Motor neuron (in vitro differentiated cells): ENCODE measurements at places on chromosomes 2 and 18. TPM values are rescaled to one million over a fixed set of nuclear protein-coding genes. Genes with fewer than 3 reads are reported as not detected.

The ANAPC1 gene
- 21.4 and 29.3 TPM in 2 replicates for total RNA-seq

The RSAD2 gene
- total RNA-seq: 5.5 and 8.9 TPM in 2 replicates

The CDH20 gene
- 0.89 TPM in 1 of 2 replicates, not detected in the other for total RNA-seq

The FEV gene
- total RNA-seq: 0.35 and 0.41 TPM in 2 replicates

The NYAP2 gene
- total RNA-seq: 9.0 and 9.2 TPM in 2 replicates

The ERBB4 gene
- 9.6 and 12.7 TPM in 2 replicates for total RNA-seq

The BOLL gene
- total RNA-seq: 0.16 and 0.25 TPM in 2 replicates

The EVA1A gene
- total RNA-seq: 7.1 and 8.0 TPM in 2 replicates

The G6PC2 gene
- 0.24 and 0.34 TPM in 2 replicates for total RNA-seq

The WDR54 gene
- total RNA-seq: 48.6 and 52.2 TPM in 2 replicates

The MERTK gene
- 3.0 and 8.8 TPM in 2 replicates for total RNA-seq

The ABCG8 gene
- total RNA-seq: 0.58 and 1.7 TPM in 2 replicates

The SLC11A1 gene
- 1.0 and 1.3 TPM in 2 replicates for total RNA-seq

GRCh38 chr2:203689426-203690116 lies 16.9 kb upstream of the CD28 start:
- no peak for ATAC-seq

GRCh38 chr2:102187496-102188150 lies 800 bp downstream of the IL1RL2 start:
- peak; percentile 89 for ATAC-seq

DNA sequence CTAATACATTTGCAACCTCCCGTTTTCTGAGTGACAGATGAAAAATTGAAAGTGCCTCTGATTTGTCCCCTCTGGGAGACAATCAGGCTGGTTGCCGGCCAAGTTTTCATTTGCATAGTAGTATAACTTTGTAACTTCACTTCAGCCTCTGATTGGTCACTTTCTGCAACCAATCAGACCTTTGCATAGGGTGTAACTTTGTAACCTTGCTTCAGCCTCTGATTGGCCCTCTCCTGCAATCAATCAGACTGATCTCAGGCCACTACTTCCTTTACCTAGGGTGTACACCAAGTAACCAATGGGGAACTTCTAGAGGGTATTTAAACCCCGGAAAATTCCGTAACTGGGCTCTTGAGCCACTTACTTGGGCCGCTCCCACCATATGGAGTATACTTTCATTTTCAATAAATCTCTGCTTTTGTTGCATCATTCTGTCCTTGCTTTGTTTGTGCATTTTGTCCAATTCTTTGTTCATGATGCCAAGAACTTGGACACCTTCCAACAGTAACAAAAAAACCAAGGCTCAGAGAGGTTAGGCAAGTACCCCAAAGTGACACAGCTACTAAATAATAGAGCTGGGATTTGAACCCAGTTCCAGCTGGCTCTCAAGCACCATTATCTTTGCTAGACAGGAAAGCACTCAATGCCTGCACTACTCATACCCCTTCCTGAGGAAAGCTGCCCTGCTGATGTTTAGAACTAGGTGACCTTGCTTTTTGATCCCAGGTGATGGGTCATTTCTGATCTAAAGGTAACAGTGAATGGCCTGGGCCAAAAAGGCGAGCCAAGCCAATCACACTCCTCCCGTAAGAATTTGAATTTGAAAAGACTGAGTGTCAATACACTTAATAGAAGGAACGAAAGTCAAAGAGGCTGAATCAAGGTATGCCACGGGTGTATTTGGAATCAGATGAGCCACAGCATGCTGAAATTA lies 10.9 kb upstream of the MYOM1 start:
- ATAC-seq: peak; percentile 39

- ATAC-seq: no peak
Observed at GRCh38 chr18:59729781-59730180, 32.6 kb upstream of the CCBE1 start.

DNA sequence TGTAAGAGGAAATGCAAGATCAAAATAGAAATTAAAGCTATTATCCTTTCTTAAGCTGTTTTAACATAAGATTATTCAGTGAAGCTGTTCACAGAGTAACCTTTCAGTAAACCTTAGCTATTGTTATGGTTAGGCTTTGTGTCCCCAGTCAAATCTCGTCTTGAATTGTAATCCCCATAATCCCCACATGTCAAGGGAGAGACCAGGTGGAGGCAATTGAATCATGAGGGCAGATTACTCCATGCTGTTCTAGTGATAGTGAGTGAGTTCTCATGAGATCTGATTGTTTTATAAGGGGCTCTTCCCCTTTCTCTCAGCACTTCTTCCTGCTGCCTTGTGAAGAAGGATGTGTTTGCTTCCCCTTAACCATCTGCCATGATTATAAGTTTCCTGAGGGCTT lies 424.4 kb downstream of the DSEL start:
- ATAC-seq: no peak

GRCh38 chr18:51651761-51652160 lies 454.3 kb upstream of the MEX3C start:
- no peak for ATAC-seq

GRCh38 chr2:219496825-219497494 lies 1.7 kb upstream of the GMPPA start:
- ATAC-seq: no peak

DNA sequence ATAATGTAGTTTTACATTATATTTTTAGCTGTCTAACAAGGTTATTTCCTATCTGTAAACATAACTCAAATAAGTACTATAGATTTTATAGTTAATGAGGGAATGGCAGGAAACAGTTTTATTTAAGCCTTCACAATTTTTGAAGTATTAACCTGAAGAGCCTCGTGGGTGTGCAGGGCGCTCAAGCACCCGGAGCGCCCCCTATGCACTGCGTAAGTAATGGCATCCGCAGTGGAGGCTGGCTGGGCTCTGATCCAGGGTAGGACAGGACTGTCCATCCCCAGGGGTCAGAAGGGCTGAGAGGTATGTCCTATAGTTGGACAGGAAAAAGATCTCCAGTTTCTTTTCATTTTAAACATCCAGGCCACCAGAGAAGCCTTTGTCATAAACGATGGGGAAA lies 8.2 kb upstream of the GBX2 start:
- ATAC-seq: peak; percentile 19

DNA sequence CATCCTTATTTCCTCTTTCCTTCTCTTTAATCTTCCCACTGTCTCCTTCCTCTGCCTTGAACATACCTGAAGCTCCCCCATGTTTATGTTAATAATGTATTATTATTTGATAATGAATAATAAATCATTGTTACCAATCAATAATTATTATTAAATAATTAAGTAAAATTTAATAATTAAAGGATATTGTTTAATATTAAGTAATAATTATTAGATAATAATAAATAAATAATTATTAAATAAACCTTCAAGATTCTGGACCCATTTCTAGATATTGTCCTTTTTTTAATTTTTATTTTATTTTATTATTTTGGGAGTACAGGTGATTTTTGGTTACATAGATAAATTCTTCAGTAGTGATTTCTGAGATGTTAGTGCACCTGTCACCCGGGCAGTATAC lies 7.4 kb upstream of the EVA1A start:
- ATAC-seq: no peak

DNA sequence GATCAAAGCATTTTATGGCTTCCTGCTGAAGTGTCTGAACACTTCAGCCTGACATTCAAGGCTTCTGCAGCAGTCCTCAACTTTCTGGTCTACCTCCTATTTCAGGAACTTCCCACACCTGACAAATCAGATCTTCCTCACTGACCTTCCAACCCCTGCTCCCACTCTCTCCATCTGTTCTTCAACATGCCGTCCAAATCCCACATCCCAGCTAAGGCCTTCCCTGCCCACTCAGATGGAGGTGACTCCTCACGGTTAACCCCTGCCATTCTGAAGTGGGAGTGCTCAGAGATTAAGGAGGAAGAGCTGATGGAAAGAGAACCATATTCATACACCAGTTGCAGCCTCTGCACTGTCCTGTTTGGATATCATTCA lies 104.8 kb downstream of the POLR1A start:
- no peak for ATAC-seq

DNA sequence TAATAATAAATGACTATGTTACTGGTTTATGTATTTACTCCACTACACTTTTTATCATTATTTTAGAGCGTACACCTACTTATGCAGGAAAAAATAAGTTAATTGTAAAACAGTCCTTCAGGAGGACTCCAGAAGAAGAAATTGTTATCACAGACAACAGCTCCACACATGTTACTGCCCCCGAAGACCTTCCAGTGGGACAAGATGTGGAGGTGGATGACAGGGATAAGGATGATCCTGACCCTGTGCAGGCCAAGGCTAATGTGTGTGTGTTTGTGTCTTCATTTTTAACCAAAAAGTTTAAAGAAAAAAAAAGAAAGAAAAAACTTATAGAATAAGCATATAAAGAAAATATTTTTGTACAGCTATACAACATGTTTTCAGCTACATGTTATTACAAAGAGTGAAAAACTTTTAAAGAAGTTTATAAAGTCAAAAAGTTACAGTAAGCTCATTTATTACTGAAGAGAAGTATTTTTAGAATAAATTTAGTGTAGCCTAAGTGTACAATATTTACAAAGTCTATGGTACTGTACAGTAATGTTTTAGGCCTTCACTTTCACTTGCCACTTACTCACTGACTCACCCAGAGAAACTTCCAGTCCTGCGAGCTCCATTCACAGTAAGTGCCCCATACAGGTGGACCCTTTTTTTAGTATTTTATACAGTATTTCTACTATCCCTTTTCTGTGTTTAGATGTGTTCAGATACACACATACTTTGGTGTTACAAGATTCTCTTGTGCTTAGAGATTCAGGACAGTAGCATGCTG lies 7.5 kb downstream of the TGFBRAP1 start:
- no peak for ATAC-seq

GRCh38 chr2:44459739-44460138 lies 98.0 kb downstream of the CAMKMT start:
- ATAC-seq: peak; percentile 64

- no peak for ATAC-seq
Observed at GRCh38 chr2:143704451-143705106, 575.4 kb downstream of the ARHGAP15 start.

- ATAC-seq: no peak
Observed at GRCh38 chr2:233768076-233768475, 8.0 kb downstream of the UGT1A1 start.

GRCh38 chr2:8133363-8133762 lies 548.5 kb upstream of the ID2 start:
- no peak for ATAC-seq

- ATAC-seq: peak; percentile 35
Observed at GRCh38 chr2:105803337-105803736, 58.6 kb downstream of the NCK2 start.

- ATAC-seq: no peak
Observed at GRCh38 chr2:190804182-190804795, 76.3 kb upstream of the GLS start.

- no peak for ATAC-seq
Observed at GRCh38 chr18:1062588-1062987, 157.9 kb downstream of the ADCYAP1 start.

DNA sequence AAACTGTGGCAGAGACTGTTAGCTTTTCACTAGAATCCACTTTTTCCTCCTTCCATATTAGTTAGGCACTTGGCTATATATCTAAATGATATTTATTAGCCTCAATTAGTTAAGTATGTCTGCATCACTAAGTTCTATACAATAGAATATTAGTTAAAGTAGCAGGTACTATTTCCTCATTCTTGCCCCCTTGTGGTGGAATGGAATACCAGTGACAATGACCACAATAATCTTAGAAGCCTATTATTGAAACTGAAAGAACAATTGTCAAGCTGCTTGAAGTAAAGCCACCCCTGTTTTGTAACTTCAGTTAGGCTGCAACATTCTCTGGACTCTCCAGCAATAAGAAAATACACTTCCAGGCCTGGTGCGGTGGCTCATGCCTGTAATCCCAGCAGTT lies 476.3 kb upstream of the VWC2L start:
- ATAC-seq: peak; percentile 23

DNA sequence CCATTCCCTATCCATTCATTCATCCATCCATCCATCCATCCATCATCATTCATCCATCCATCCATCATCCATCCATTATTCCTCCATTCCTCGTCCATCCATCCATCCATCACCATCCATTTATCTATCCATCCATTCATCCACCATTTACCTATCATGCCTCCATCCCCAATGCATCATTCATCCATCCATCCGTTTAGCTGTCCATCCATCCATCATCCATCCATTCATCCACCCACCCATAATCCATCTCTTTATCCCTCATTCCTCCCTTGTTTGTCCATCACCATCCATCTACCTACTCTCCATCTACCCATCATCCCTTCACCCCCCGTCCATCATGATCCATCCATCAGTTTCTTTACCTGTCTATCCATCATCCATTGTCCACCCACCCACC lies 13.6 kb downstream of the NFATC1 start:
- no peak for ATAC-seq

- ATAC-seq: no peak
Observed at GRCh38 chr18:77866351-77866750, 616.7 kb downstream of the GALR1 start.

DNA sequence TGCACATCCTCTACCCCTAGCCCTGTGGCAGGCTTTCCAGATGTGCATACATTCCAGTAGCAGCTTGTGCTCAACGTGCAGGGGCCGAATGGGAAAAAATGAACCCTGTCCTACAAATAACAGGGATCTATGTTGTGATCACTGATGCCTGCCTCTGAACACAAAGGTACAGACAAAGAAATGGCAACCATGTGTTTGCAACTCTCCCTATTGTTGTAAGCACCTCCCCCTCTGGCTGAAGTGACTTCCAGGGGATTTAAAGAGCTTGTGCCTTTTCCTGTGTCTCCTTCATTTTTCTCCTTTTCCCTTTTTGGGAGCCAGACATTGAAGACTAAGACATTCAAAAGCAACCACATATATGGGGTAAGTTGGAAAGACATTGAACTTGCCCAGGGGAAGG lies 21.6 kb downstream of the ARHGAP25 start:
- no peak for ATAC-seq

- ATAC-seq: peak; percentile 56
Observed at GRCh38 chr18:383135-383534, 115.3 kb upstream of the THOC1 start.

- ATAC-seq: no peak
Observed at GRCh38 chr18:46820863-46821262, 64.0 kb upstream of the ST8SIA5 start.

DNA sequence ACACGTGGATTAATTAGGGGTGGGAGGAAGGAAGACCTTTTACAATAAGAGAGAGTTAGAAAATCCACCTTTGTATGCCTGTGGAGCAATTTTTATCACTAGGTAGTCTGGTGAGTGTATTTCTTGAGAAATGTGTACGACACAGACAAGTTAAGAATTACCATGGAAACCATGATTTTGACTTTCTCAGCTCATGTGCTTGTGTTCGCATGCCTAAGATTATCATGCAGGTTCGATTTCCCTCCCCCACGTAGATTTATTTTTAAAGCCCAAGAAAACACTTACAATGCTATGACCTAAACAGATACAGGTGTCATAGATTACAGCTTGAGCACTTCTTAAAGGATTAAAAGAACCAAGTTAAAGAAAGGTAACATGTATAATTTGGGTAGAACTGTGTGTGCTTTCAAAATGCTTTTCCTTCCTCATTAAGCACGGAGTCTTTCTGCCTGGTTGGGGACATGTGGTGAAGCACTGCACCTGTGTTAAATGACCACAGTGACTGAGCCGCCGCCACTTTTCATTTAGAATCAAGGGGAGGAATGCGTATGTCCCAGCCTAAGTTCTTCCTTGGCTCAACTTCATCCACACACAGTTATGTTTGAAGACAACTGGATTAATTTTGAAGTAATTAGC lies 16.6 kb downstream of the SERTAD2 start:
- no peak for ATAC-seq

GRCh38 chr2:25324905-25325592 lies 16.7 kb downstream of the DNMT3A start:
- ATAC-seq: no peak
